Globus pallidus (tissue), 1 donor: ENCODE measurements at places on chromosomes 4 and X.

- DNase-seq: no peak
Observed at GRCh38 chr4:182144626-182145333, 98.4 kb upstream of the TENM3 start.

GRCh38 chr4:141391771-141392170, 171.1 kb downstream of the ZNF330 start:
- DNase-seq: no peak

DNA sequence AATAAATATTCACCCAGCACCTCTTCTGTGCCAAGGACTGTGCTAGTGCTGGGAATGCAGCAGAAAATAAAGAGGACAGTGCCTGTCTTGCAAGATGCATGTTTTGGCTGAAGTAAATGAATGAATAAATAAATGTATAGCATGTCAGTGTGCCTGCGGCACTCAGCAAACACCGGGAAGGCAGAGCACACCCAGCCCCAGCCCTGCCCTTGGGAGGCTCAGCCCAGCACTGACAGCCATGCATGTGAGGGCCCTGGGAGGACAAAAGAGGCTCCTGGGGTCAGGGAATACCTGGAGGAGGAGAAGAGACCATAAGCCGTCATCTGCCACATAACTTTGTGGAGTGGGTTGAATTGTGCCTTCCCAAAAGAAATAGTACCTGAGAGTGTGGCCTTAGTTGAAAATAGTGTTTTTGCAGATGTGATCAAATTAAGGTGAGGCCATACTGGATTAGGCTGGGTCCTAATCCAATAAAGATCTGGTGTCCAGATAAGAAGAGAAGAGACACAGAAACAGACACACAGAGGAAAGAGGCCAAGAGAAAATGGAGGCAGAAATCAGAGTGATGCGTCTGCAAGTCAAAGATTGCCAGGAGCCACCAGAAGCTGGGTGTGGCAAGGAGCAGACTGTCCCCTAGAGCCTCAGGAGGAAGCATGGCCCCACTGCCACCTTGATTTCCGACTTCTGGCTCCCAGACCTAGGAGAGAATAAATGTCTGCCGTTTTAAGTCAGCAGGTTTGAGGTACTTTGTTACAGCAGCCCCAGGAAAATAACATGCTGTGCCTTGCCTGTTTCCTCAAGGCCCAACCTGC, 16.3 kb downstream of the C4orf50 start:
- no peak for DNase-seq

DNA sequence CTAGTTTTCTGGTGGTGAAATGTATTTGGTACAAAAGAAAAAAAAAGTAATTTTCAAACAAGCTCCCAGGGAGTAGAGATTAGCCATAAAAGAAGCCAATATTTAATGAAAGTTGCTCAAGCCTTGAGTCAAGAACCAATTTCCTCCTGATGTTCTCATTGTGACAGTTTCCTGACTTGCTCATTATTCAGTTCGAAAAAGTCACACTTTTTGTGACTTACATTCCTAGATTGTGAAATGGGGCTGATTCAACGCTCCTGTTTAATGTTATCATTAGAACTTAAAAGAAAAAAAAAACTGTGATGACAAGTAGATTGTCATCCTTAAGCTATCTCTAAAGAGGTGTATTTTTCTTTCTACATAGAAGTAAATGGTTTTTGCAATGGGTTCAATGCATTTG, 122.6 kb upstream of the BMPR1B start:
- DNase-seq: no peak

GRCh38 chr4:102596532-102596931, 95.4 kb downstream of the NFKB1 start:
- no peak for DNase-seq

GRCh38 chr4:37070041-37070440, 174.5 kb upstream of the NWD2 start:
- no peak for DNase-seq
